CD14-positive monocyte (primary cell): ENCODE measurements at places on chromosomes 3 and 15. TPM values are rescaled to one million over a fixed set of nuclear protein-coding genes. Genes with fewer than 3 reads are reported as not detected.
A peak's percentile ranks its signal among the peaks of the same experiment; 100 is the strongest.

Gene C3orf22
- polyA plus RNA-seq = not detected

Gene ADAMTS9
- not detected in 2 replicates for polyA plus RNA-seq

Gene NDUFB5
- polyA plus RNA-seq = 20.1 and 30.8 TPM in 2 replicates

Gene ADAMTS7
- polyA plus RNA-seq = not detected

Gene DNAH12
- not detected for polyA plus RNA-seq

- no peaks in the 10 kb centered on the region for H3K36me3 ChIP-seq
- H3K4me3 ChIP-seq = no peak overlapping the region
- no peaks in the 10 kb centered on the region for H3K27me3 ChIP-seq
- no peak for DNase-seq
- no peak overlapping the region for H3K27ac ChIP-seq
Observed at GRCh38 chr3:140276703-140277102, 341.7 kb downstream of the CLSTN2 start.

- H3K27me3 ChIP-seq = no peaks in the 10 kb centered on the region
- H3K36me3 ChIP-seq = no peaks in the 10 kb centered on the region
- no peak overlapping the region for H3K4me3 ChIP-seq
- no peak overlapping the region for H3K27ac ChIP-seq
- H3K4me1 ChIP-seq = no peaks in the 10 kb centered on the region
Observed at GRCh38 chr3:59320080-59320479, 270.3 kb upstream of the CFAP20DC start.

Gene CADPS
- polyA plus RNA-seq = not detected

DNA sequence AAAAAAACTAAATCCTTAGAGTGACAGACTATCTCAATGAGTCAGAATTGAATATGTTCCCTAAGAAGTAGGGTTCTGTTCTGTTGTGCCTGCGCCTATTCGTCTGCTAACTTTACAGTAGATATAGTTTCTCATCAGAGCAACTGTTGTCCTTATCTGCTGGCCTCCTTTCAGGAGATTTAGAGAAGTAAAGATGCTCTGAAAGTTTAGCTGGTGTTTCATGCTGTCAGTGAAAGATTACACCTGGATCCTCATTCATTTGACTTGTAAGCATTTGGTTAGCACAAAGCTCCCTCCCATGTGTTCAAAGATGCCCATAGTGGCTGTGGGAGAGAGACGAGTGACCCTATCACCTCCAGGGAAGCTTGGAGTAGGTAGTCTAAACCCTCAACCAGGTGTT lies 35.0 kb downstream of the SUCNR1 start:
- DNase-seq = no peak
- H3K27ac ChIP-seq = no peak overlapping the region
- H3K36me3 ChIP-seq = no peaks in the 10 kb centered on the region
- no peaks in the 10 kb centered on the region for H3K27me3 ChIP-seq
- H3K4me1 ChIP-seq = peaks cover 3% of the 10 kb centered on the region

Gene NR1I2
- not detected for polyA plus RNA-seq

- no peak for DNase-seq
- H3K4me3 ChIP-seq = no peak overlapping the region
- no peaks in the 10 kb centered on the region for H3K27me3 ChIP-seq
- H3K36me3 ChIP-seq = no peaks in the 10 kb centered on the region
- no peak overlapping the region for H3K27ac ChIP-seq
Observed at GRCh38 chr3:136893848-136894443, 31.9 kb downstream of the NCK1 start.

DNA sequence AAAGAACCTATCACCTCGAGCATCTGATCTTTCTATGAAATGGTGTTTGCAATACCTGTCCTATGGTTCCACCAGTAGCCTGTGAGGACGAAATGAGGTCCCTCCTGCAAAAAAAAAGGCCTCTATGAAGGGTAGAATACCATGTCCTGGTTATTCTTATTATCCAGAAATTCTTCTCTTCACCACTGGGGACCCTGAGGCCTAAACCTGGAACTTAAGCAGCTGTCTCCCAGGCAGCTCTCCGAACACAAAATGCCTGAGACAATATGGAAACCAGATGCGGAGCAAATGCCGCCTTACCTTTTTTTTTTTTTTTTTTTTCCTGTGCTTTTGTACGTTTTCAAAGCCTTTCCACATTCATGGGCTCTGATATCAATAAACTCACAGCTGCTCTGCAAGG lies 62.1 kb upstream of the WNT5A start:
- H3K4me1 ChIP-seq = no peaks in the 10 kb centered on the region
- H3K4me3 ChIP-seq = no peak overlapping the region
- H3K36me3 ChIP-seq = no peaks in the 10 kb centered on the region
- DNase-seq = no peak

GRCh38 chr15:63211549-63211948 lies 22.1 kb downstream of the RAB8B start:
- no peaks in the 10 kb centered on the region for H3K27me3 ChIP-seq
- H3K27ac ChIP-seq = peak overlapping the region; percentile 89
- H3K36me3 ChIP-seq = peaks cover 4% of the 10 kb centered on the region
- H3K4me3 ChIP-seq = no peak overlapping the region
- no peak for DNase-seq

DNA sequence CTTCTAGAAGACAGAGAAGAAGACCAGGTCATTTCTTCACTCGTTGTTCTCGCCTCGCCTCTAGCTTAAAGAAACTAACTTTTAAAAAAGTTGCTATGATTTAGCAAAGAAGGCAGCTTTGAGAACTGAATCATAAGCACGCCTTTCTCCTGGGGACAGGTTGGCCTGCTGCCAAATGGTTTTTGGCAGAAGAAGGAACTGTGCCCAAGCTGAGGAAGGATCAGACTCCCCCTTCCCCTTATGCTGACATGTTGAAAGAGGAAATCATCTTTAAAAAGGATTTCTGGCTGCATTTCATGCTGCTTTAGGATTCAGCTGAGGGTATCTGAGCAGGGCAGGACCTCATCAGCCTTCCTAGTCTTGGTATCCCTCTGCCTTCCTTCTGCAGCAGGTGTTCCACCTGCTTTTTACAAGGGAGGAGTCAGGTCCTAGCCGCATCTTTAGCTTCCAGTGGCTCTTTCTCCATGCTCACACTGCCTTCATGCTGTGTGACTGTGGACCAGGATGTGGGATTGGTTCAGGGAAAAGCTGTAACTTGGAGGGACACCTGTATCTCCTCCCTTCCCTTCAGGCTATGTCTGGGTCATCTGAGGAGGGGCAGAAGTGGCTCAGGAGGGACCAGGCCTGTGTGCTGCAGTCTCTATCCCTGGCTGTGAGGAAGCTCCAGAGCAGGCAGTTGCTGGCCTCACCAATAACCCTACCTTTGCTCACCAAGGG lies 34.1 kb upstream of the HACD2 start:
- peak overlapping the region; percentile 72 for H3K27ac ChIP-seq
- H3K36me3 ChIP-seq = no peaks in the 10 kb centered on the region
- H3K4me1 ChIP-seq = peaks cover 39% of the 10 kb centered on the region
- peak overlapping the region; percentile 8 for H3K4me3 ChIP-seq
- no peaks in the 10 kb centered on the region for H3K27me3 ChIP-seq

Gene ITPKA
- not detected for polyA plus RNA-seq

DNA sequence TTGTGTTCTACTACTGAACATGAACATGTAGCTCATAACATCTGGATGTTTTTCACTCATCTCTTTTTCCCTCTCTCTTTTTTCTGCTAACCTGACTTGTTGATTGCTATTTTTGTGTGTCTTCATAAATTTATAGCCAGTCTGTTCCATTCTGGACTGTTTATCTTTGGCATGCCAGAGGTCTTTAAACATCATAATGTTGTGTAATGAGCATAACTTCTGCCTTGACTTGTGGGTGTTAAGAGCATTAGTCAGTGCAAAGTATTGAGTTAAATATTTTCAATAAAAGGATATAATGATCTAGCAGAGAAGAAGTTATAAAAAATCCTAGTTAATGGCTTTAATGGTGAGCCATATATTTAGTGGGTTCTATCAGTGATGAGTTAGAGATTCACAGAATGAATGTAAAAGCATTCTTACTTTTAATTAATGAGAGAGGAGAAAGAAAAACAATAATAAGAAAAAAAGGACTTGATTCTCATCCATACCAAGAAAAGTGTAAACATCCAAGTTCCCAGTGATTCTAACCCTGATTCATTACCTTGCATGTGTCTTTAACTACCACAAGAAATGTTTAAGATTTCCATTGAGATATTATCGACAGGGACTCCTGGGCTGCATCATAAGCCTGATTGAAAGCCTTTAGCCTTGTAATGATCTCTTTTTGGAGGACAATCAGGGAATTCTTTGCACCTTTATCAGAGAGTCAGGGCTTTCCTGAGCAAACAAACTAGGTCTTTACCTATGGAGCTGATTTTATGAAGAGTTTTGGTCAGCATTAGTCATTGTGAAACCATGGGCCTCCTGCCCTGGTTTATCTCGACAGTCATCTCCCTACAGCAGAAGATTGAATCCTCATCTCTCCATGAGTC lies 22.9 kb downstream of the MITF start:
- peaks cover 46% of the 10 kb centered on the region for H3K4me1 ChIP-seq
- peak; percentile 51 for DNase-seq
- H3K27ac ChIP-seq = peak overlapping the region; percentile 89
- H3K27me3 ChIP-seq = no peaks in the 10 kb centered on the region

DNA sequence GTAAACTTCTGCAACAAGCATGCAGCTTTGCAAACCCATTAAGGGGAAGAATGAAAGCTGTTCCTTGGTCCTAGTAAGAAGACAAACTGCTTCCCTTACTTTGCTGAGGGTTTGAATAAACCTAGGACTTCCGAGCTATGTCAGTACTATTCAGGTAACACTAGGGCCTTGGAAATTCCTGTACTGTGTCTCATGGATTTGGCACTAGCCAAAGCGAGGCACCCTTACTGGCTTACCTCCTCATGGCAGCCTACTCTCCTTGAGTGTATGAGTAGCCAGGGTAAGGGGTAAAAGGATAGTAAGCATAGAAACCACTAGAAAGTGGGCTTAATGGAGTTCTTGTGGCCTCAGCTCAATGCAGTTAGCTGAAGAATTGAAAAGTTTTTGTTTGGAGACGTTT lies 224.2 kb downstream of the P3H2 start:
- H3K27me3 ChIP-seq = no peaks in the 10 kb centered on the region
- H3K4me1 ChIP-seq = no peaks in the 10 kb centered on the region
- no peaks in the 10 kb centered on the region for H3K36me3 ChIP-seq
- H3K27ac ChIP-seq = no peak overlapping the region
- DNase-seq = no peak

DNA sequence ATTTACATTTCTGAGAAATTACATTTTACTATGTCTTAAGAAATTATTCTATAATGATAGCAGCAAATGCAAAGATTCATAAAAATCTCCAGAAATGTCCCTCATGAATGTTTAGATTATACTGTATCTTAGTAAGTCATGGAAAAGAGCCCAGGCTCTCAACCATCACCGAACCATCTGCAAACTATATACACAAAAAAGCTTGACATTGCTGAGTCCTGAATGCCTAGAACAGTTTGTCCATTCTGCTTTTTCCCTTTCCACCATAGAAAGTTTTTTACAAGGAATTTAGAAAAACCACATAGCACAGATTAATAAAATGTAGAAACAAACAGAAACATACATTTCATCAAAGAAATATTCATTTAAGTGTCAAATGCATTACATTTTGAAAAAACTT lies 83.6 kb downstream of the MYO9A start:
- H3K4me3 ChIP-seq = no peak overlapping the region
- no peak overlapping the region for H3K27ac ChIP-seq
- peaks cover 6% of the 10 kb centered on the region for H3K36me3 ChIP-seq
- H3K4me1 ChIP-seq = no peaks in the 10 kb centered on the region
- no peaks in the 10 kb centered on the region for H3K27me3 ChIP-seq

DNA sequence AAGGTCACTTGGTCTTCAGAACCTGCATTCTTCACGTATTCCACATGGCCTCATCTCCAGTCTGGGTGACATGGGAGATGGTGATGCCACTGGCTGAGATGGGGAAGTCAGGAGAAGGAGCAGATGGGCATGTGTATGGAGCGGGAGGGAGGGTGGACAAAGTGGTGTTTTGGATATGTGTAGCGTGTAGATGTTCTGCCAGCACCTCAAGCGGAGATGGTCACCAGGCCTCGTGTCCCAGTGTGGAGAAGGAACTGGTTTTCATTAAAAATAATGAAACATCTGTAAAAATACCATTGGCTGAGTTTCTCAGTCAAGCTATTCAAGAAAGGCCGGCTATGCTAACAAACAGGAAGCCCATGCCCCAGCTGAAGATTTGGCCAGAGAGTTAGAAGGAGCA lies 26.2 kb downstream of the LARP6 start:
- peaks cover 20% of the 10 kb centered on the region for H3K4me1 ChIP-seq
- DNase-seq = no peak
- H3K27ac ChIP-seq = no peak overlapping the region
- no peak overlapping the region for H3K4me3 ChIP-seq
- no peaks in the 10 kb centered on the region for H3K36me3 ChIP-seq
- H3K27me3 ChIP-seq = no peaks in the 10 kb centered on the region

DNA sequence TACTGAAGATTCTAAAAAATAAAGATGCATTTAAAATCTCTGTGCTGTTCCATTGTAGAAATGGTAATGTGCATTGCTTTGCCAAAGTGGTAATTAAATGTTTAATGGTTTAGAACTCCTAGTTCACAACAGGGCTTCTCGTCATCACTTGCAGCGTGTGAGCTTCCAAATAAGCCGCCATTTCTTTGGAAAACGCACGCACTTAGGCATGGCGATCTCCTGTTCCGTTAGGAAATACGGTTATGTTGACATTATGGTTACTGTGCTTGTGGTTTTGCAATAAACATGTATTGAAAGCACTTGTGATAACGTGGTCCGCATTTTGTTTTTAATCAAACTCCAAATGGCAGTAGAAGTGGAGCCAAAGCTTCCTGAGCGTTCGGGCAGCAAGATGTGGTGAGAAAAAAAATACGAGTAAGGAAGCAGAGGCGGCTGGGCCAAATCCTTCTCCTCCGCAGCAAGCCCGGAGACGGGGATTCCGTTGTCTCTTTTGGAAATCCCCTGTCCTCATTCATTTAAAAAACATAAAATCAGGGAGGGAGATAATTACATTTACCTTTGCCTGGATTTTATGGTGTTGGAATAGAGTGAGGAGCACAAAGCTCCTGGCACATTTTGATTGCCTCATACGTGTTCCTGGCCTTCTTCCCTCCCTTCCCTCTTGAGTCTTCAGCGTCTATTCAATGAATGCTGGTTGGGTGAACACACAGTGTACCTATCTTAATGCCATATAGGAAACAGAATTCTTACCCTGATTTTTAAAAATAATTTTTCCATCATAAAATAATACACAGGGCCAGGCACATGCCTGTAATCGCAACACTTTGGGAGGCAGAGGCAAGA lies 97.5 kb downstream of the SLC49A4 start:
- no peaks in the 10 kb centered on the region for H3K4me1 ChIP-seq
- no peaks in the 10 kb centered on the region for H3K27me3 ChIP-seq
- H3K27ac ChIP-seq = no peak overlapping the region
- no peak overlapping the region for H3K4me3 ChIP-seq
- H3K36me3 ChIP-seq = no peaks in the 10 kb centered on the region
- DNase-seq = no peak
